ENCODE measurements at places on chromosomes 6 and 20.

DNA sequence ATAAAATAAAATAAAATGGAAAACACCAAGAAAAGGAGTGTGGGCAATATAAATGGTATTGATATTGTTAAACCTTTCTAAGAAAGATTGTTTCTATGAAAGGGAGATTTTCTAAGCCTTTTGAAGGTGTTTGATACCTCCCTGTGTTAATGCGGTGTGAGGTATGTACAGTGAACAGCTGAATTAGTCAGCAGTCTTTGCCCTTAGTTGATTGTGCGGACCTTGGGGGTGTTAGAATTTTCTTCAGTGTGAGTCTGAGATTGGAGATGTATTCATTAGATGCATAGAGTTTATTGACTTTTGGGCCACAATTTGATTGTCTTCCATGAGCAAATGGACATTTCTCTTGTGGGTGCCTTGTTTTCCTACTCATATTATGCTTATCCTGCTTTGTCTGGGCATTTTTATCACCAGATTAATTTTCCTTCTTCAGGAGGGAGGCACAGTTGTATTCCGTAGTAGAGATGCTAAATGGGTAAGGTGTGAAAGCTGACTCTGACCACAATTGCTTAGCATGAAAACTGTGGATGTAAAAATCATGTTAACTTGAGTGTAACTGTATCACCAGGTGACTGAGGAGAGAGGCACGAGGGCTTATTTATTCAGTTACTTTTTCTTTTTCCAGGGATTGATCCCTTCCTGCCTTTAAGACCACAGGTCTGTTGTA lies 42.2 kb downstream of the CDYL start:
- no peak for DNase-seq

DNA sequence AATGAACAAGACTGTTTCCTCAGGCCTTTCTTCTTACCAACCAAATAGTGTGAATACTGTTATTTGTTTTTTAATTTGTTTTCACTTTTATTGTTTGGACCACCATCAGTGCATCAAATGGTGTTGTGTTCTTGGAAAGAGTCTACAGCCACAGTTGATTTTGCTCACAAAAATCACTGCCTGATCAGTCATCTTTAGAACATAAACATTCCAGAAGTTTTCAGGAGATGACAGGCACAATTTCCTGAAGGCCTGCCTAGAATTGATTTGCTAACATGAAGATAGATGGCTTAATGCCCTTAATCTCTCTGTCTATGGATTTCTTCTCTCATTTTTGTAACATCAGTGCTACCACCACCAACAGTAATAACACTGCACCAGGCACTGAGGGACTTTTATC lies 13.5 kb downstream of the IL22RA2 start:
- no peak for DNase-seq

DNA sequence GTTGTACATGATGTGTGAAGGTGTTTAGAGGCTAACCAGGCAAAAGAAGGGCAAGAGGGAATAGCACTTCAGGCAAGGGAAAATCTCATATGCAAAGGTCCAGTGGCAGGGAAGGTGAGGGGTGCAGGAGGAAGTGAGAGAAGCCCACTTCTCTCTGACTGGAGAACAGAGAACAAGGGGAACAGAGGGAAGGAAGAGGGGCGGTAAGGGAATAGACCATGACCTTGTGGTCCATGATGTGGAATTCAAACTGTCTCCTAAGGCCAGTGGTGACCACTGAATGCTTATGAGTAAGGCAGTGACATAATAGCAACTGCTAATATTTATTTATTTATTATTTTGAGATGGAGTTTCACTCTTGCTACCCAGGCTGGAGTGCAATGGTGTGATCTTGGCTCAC lies 20.6 kb upstream of the SLC9A8 start:
- DNase-seq: no peak

DNA sequence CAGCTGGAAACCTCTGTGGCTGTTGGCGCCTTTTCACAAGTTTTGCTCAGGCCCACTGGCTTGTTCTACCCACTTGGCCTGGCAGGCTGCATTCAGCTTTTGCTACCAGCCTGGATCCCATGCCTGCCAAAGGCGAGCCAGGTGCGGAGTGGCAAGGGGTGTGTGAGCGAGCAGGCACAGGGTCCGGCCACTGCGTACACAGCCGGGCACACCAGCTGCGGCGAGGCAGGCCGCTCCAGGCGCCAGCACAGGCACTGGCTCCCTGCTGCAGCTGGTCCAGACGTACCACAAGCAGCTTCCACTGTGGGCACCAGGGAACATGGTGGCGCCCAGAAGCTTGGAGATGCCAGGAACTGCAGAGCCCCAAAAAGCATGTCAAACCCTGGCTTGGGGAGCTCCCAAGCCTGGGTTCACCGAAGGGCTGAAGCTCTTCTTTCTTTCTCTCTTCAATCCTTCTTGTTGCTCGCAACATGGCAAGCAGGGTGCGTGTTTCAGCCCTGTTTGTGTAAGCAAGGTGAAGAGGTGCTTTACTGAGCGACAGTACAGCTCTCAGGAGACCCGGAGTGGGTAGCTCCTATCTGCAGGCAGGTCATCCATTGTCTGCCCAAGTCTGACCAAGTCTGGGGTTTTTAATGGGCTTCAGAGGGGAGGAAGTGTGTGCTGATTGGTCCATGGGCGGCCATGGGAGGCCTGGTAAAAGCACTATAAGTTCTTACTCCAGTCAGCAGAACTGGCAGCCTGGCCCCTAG lies 32.6 kb upstream of the GRM4 start:
- no peak for DNase-seq

- DNase-seq: no peak
Measured at GRCh38 chr6:157091243-157091642, 232.1 kb downstream of the TMEM242 start.

DNA sequence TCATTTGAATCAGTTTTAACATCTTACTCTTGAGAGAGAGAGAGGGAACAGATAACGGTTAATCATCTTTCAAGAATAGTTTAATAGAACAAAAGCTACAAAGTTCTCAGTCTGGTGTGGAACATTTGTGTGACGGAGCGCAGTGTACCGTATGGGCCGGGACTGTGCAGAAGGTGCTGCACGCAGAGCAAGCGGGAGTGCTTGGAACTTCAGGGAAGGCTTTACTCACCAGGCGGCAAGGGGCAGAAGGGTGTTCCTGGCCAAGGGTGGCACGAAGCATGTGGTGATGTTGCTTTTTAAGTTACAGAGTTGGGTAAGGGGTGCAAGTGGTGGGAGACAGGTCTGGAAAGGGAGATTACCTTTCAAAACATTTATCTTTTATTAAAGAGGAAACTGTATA lies 95.7 kb downstream of the TULP4 start:
- no peak for DNase-seq

GRCh38 chr6:46015119-46015968 lies at the start of gene CLIC5:
TSS of gene CLIC5 (minus strand) at chr6:46015860. CDS start at chr6:46015542, 318 bp downstream.
- no peak for DNase-seq

GRCh38 chr6:11738661-11739375 lies 39.8 kb downstream of the ADTRP start:
- no peak for DNase-seq

- DNase-seq: no peak
Measured at GRCh38 chr20:33433465-33434234, 9.9 kb downstream of the SNTA1 start.

GRCh38 chr6:158763434-158764182 lies 55.6 kb downstream of the EZR start:
- no peak for DNase-seq

Data from NCI-H187 treated with DMSO at 0.1 percent for 48 hours (cell line).